Activated effector memory CD4-positive, alpha-beta T cell treated with Interleukin-2 at 50 U/mL for 16 hours (primary cell): ENCODE measurements at places on chromosomes 4 and X.

- DNase-seq, result no peak
Measured at GRCh38 chr4:156803056-156803455, 168.5 kb downstream of the PDGFC start.

- DNase-seq, result no peak
Measured at GRCh38 chr4:39802005-39802404, 104.1 kb downstream of the UBE2K start.

- DNase-seq, result no peak
Measured at GRCh38 chrX:148763896-148764295, 263.5 kb downstream of the AFF2 start.

DNA sequence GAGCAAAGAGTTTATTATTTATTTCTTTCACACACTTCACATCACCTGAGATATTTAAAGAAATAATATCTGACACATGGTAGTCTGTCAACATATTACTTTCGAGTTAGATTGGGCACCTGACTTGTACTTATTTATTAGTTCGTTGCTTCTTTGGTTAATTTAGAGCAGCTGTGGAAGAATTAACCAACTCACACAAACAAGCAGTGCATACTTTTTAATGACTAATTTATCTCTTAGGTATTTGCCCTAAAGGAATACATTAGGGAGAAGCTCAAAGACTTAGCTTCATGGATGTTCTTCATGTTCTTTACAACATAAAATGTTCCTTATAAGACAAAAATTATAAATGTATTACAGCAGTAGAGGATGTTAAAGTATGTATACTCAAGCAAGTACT lies 242.9 kb downstream of the ARHGAP24 start:
- DNase-seq, result no peak

DNA sequence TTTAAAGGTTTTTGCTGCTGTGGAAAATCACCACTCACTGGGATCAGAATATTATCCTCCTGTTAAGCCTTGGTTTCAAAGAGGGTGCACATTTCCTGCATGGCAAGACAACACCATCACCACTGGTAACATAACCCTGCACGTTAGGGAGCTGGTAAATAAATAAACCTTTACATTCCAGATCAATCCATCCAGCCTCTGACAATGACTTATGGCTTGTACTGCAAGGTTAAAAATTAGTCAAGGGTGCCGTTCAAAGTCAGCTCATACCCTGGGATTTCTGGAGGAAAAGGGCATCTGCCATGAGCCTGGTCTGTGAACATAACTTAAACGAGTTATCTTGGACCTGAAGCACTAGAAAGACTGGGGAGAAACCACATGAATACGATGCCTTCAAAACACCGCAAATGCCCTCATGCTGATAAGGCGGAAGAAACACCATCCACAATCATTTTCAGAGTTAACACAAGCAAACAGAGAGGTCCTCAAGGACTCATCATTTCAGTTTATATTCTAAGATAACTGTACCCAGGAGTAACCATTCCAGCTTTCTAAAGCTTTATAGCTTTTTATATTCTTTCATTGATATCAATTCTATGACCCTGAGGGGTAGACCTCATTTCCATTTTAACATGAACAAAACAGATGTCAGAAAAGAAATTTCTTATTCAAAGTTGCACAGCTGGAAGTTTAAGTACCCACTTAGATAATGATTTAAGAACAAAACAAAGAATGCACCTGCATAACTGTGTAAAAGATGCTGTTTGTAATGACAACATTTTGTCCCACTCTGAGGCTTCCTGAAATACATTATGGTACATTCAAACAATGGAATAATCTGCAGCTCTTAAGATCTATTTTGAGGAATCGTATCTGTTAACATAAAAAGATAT lies 103.1 kb downstream of the NPNT start:
- DNase-seq, result no peak

DNA sequence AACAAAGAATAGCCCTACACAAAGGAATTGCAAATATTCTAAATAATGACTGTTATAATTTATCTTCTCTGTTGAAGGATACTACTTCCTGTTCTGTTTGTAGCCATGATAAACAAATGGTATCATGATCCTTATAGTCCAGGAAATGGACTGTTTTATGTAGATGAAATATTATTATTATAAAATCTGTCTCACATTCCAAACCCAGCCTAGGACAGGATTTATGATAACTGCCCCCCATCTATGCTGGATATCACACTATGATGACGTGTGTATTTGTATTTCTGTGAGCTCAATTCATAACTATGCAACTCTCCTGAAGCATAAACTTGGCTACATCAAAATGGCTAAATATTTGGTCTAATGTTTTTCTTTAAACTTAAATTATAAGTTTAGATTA lies 21.3 kb downstream of the DMD start:
- DNase-seq, result no peak
